ENCODE measurements at places on chromosomes 5 and 9.

DNA sequence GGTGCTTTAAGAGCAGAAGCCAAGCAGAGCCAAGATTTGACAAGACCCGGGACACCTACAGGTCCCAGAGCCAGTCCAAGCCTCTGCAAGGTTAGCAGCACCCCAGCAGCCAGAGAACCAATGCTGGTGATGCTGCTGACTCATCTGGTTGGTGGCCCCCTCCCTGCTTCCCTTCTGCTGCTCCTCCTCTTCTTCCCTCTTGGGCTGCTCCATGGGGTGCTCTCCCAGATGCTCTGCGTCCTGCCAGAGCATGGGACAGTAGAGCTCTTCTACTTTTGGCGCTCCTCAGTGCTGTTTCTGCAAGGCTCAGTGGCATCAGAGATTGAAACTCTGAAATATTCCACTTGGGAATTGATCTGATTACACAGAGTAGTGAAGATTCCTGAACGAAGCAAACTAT is 76.1 kb upstream of the SAP30L start:
- no peak for DNase-seq

GRCh38 chr5:11700391-11700790 is 203.9 kb downstream of the CTNND2 start:
- no peak for DNase-seq

- DNase-seq, result no peak
Measured at GRCh38 chr9:125515983-125516940, 190.7 kb downstream of the MAPKAP1 start.

GRCh38 chr5:173227636-173228035 is 7.4 kb downstream of the NKX2-5 start:
- DNase-seq, result no peak

- DNase-seq, result no peak
Measured at GRCh38 chr5:76789991-76790581, 28.7 kb upstream of the F2RL1 start.

DNA sequence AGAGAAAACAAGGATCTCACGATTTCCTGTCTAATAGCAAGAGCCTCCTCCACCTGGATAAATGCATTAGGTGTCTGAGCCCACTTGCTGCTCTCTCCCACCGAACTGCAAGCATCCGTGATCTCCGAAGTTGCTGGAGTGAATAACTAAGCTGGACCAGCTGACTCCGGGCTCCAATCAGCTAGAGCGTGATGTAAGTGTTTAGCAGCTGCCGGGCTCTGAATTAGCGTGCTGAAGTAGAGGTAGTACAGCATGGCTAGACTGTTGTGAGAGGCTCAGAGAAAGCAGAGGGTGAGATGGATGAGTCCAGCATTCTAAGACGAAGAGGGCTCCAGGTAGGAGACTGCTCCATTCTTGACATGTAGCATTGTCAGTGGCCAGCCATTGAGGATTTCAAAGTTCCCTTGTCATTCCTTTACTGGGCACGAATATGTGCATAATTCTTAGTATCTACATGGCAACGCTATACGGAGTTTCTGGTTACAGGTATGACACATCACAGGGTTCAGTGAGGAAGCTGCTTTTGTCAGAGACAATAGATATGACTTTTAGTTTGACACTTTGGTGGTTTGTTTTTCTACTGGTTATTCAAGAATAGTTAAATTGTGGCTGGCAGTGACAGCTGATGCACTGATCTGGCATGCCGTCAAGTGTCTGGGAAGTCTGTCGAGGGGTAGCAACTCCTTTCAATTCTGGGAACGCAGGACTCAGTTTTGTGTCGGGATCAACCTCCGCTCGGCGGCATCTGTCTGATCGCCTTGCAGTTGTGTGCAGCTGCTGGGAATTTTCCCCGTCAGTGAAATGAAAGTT is 232.6 kb downstream of the MAST4 start:
- peak; percentile 86 for DNase-seq

DNA sequence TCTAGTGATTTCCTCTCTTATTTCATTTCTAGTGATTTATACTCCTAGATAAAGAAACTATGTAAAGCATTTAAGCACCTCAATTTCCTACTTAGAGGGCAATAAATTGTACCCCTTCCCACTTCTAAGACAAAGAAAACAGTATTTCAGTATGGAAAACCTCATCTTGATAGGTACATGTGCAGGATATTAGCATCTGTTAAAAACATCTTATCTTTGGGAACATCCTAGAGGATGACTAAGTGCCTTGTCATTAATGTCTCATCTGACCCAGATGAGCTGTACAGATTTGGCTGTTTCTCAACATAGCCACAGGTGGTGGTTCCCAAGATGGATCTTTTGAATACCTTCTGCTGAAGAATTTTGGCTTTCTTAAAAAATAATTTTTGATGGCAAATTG is 5.7 kb downstream of the MEGF10 start:
- DNase-seq, result no peak

DNA sequence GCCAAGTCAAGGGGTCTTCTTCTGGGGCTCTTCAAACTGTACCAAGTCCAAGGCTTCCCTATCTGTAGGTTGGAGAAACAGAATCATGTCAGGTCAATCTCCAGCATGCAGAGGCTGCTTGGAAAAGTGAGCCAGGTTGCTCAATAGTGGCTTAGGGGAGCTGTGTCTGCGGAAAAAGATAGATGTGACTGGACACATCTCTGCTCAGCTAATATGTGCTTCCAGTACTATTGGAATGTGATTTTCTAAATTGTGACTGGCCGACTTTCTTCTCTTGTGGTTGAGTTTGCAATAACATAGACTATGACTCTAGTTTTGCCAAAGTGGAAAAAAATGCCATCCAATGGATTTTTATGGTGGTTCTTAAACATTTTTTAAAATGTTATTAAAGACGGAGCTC is 136.7 kb downstream of the BOD1 start:
- no peak for DNase-seq

GRCh38 chr9:76607730-76608436 is 148.9 kb downstream of the GCNT1 start:
- DNase-seq, result no peak

DNA sequence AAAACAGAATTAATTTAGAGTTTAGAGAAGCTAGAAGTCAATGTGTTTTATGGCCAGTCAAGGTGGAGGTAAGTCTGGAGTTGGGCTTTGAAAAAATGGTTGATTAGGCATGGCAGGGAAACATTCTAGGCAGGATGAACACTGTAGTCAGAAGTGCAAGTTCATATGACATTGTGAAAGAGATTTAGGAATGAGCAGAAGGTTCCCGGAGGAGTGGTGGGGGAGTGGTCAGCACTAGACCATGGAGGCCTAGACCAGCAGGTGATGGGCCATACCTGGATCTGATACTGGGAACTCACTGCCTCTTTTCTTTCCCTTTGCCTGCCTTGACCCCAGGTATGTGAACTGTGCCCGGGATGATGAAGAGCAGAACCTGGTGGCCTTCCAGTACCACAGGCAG is 16.6 kb downstream of the PRDM9 start:
- DNase-seq, result no peak

GRCh38 chr9:134782921-134783698 is 97.5 kb upstream of the FCN2 start:
- no peak for DNase-seq

GRCh38 chr5:138029944-138030343 is 2.9 kb downstream of the FAM13B start:
- no peak for DNase-seq

- peak; percentile 25 for DNase-seq
Measured at GRCh38 chr5:32538031-32538547, 47.3 kb upstream of the SUB1 start.
